ENCODE measurements at places on chromosomes 5 and 9.

- DNase-seq, result no peak
These were observed 42.3 kb downstream of the PAM start for GRCh38 chr5:102797322-102797884.

- no peak for DNase-seq
These were observed 48.2 kb downstream of the ROPN1L start for GRCh38 chr5:10489810-10490426.

DNA sequence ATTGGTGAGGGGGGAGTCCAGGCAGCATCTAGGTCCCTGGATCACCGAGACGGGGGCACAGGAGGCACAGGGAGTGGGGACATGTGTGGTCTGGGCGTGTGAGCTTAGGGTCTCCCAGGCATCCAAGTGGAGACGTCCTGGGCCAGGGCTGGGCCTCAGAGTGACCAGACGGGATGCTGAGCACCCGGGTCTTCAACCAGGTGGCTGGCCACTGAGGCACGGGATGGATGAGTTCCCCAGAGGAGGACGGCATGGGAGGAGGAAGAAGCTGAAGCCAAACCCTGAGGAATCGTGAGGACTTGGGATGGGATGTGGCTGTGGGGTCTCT is 88.0 kb downstream of the LMX1B start:
- DNase-seq, result no peak

- no peak for DNase-seq
These were observed 52.3 kb downstream of the UGCG start for GRCh38 chr9:111948951-111949350.

DNA sequence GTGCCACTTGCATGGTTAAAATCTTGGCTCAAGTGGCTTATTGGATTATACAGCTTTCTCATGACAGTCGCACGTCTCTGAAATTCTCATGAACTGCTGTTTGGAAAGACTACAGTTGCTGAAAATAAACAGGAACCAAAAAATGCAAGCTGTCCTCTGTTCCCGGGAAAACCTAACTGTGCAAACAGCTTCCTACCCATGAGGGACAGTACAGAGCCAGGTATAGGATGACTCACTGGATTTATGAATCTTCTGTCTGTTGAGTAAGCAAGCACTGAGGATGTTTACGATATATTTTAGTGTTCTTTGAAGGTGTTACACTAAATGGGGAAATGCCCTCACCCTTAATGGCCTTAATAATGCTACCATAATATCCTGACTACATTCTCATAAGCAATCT is 380.3 kb upstream of the TNC start:
- DNase-seq, result no peak

GRCh38 chr9:125732562-125732961 is 14.6 kb upstream of the PBX3 start:
- DNase-seq, result no peak

- no peak for DNase-seq
These were observed 118.7 kb upstream of the NEK6 start for GRCh38 chr9:124139001-124139400.

GRCh38 chr5:83376461-83376860 is 95.1 kb upstream of the VCAN start:
- DNase-seq, result no peak

- no peak for DNase-seq
These were observed 205.7 kb downstream of the GAS1 start for GRCh38 chr9:86741311-86742208.

DNA sequence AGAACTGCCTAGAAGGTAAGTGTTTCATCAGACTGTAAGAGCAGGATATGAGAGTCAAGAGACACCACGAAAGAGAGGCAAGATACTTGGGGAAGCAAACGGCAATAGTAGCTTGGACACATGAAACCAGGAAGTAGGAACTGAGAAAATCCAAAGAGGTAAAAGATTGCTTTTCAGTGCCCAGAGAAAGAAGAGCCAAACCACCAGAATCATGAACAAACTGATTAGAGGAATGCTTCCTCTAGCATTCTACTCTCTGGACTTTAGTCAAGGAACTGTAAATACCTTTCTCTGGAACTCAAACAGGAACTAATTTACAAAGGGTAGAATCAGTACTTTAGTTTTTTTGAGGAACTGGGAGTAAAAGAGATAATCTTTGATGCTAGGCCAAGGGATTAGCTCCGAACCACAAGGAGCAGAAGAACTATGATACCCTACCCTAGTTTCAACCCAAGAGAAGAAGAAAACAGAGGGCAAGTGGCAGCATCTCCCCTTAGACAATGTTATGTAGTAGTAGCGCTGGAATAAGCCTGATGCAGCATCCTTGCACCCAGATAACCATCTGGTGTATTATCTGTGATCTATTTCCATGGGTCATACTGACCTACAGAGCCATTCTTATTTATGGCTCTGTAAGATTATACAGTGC is 41.3 kb downstream of the EFCAB9 start:
- DNase-seq, result no peak

GRCh38 chr9:18824095-18824666 is 208.8 kb downstream of the SAXO1 start:
- no peak for DNase-seq

DNA sequence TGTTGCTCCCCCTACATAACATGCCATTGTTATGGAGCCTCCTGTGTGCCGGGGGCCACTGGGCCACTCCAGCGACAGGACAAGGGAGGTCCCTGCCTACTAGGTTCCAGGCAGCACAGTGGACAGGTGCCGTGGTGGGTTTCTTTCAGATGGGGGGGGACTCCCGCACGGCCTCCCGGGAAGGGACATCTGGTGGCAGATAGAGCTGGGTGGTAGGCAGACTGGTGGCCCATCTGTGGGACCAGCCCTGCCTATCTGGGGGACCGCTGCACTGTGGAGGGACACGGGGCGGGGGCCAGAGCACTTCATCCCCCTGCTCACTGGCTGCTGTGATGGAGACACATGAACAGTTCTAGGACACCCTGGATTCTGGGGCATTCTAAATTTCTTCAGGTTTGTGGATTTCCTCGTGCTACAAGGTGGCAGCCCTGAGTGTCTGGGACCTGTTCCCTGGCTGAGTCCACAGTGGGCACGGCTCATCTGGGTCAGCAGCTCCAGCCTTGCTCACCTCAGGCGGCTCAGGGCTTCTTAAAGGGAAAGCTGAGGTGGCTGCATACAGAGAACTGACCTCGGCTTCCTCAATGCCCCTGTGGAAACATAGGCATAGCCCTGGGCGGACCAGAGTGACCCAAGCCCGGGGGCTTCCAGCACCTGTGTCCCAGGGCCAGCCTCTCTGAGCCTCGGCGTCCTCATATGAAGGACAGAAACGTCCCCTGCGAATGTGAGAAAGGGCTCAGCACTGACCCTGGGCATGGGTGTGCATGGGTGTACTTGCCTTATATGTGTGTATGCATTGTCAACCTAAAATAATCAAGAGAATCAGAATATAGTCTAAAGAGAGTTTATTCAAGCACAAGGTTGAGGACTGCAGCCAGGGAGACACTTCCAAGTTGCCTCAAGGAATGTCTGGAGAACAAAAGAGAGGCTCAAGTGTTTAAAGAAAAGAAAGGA is 22.5 kb downstream of the FGD3 start:
- no peak for DNase-seq

DNA sequence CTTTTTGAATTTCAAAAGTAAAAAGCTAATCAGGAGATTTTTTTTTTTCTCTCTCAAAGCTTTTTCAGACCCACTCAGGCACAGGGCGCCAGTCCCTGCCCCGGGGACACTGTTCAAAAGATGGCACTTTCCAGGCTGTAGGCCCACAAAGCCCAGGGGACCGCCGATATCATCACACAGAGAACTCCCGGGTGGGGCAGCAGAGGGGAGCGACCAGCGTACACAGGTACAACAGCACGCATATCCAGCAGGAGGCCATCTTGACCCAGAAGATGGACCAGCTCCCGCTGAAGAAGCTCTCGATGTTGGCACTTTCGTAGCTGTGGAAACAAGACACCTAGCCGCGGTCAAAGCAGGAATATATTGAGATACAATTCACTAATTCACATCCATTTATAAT is 108.3 kb downstream of the THBS4 start:
- DNase-seq, result no peak

GRCh38 chr5:99285606-99286005 is 356.8 kb upstream of the CHD1 start:
- DNase-seq, result no peak

- no peak for DNase-seq
These were observed 1.6 kb upstream of the LMAN2 start for GRCh38 chr5:177353093-177353492.

DNA sequence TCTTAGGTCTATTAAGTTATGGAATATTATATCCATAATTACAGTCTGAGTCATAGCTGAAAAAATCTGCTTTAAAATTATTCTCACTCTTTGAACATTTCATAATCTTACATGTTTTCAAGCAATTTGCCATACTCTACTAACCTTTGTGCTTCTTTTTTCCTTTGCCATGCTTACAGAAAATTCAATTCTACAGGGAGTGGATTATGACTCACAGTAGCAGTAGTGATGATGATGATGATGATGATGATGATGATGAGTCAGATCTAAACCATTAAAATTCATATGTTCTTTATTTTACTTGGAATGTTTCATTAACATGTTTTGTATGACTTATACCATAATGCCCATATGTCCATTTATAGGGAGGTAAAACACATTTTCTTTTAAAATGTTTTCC is 207.1 kb downstream of the VPS13A start:
- no peak for DNase-seq

DNA sequence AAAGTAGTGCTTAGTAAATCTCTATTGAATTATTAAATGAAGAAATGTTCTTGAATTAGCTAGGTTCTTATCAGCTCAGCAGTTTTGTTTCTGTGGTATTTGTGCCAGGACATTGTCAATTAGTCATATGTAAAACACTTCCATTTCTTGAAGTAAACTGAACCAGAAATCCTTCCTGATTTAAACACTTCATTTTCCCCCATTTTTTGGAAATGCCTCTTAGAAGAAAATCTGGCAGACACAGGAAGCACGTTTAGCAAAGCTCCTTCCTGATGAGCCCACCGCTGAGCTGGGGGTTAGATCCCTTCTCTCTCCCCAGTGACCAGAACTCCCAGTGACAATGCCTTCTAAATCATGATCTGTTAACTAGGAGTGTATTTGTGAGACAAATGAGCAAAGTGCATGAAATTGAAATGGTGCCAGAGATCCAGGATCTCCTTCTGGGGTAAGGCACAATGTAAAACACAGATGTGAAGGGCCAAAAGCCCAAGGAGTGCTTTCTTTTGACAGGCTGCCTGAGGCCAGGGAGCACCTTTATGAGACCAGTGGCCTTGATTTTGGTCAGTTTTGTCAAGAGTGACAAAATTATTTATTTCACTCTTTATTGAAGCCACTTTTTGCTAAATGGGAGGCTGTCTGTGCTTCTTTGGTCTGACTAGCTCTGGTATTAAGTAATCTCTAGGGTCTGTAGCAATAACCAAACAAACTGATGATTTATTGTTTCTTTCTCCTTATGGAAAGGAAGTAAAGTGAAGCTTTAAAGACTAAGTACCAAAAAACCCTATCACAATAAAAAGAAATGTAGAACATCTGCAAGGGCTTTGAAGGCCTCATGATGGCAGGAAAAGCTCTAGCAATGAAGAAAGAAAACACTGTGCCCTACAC is 25.5 kb upstream of the RUSC2 start:
- DNase-seq, result no peak

DNA sequence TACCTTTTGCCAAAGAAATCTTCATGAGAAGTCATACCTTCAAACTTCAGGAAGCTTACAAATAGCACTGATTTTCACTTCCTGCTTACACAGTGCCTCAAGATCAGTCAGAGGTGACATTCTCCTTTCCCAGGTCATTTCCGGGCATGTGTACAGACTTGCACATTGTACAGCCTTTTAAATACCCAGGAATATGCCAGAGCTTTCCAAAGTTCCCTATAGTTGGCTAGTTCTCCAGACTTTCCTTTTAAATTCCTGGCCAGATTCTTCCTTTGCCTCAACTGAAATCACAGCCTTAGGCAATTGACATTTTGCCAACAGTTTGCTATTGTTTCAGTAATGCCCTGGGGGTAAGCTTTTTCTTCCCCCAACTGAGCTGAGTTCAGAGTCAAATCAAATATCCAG is 47.2 kb downstream of the RFX3 start:
- no peak for DNase-seq

- DNase-seq, result no peak
These were observed 12.3 kb downstream of the KIF4B start for GRCh38 chr5:155025895-155026294.

DNA sequence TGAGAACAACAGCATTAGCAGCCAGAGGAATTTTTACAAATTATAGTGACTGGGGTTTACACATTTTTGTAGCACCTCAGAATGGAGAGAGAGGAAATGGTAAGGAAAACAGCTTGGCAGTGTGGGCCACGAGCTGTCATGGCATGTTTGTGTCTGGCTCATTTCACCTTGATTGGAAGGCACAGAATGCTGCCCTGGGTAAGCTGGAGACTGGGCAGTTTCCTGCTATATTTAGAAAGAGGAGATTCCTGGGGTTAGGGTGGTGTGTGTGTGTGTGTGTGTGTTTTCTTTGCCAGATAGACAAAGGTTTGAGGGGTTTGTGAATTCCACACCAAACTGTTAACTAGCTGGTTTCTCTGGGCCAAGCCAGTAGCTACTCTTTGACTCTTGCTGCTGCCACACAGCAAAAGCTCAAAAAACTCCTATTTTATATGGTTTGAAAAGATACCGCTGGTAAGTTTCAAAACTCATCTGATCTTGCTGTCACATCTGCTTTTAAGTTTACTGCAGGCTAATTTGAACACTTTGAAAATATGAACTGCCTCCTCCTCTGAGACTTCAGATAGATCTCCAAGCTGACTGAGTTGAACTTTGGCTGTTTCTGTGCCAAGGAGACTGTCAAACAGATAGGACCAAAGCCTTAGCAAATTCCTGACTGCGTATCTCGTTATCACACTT is 9.1 kb downstream of the ARHGAP26 start:
- no peak for DNase-seq

- DNase-seq, result no peak
These were observed 86.1 kb downstream of the BARX1 start for GRCh38 chr9:93869088-93869487.

DNA sequence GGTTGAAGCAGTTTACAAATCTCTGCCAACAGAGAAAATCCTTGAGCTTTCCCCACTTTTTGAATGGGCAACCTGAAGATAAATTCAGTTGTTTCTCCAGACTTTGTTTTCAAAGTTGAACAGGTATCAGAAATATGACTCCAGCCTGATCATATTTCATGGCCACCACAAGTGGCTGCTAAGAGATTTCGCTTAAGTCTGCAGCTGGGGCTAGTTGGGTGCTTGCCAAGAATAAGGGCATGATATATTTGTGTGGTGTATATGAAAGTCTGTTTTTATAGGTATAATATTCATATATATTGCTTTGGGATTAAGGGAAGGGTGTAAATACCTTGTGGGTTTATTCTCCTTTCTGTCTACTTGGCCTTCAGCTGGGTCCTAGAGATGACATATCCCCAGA is 168.4 kb upstream of the GDNF start:
- DNase-seq, result no peak

- peak; percentile 22 for DNase-seq
These were observed 1.1 kb downstream of the LARP1 start for GRCh38 chr5:154756009-154756867.

GRCh38 chr5:125914471-125914870 is 508.7 kb upstream of the GRAMD2B start:
- DNase-seq, result no peak

- no peak for DNase-seq
These were observed 24.4 kb upstream of the TRIO start for GRCh38 chr5:14118551-14119320.
